ENCODE measurements at places on chromosomes 12 and 14.

GRCh38 chr12:100404769-100405407 is 48.0 kb downstream of the SLC17A8 start:
- peak; percentile 9 for DNase-seq

DNA sequence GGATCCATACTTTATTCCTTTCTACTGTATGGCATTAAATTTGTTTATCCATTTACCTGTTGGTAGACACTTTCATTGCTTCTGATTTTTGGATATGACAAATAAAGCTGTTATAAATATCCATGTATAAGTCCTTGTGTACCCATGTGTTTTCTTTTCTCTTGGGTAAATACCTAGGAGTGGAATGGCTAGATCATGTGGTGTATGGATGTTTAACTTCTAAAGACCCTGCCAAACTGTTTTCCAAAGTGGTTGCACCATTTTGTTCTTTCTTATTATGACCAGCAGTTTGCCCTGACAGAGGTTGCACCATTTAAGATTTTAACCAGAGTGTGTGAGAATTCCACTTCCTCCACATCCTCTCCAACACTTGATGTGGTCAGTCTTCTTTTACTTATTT is 6.0 kb upstream of the DAZAP2 start:
- DNase-seq: no peak

DNA sequence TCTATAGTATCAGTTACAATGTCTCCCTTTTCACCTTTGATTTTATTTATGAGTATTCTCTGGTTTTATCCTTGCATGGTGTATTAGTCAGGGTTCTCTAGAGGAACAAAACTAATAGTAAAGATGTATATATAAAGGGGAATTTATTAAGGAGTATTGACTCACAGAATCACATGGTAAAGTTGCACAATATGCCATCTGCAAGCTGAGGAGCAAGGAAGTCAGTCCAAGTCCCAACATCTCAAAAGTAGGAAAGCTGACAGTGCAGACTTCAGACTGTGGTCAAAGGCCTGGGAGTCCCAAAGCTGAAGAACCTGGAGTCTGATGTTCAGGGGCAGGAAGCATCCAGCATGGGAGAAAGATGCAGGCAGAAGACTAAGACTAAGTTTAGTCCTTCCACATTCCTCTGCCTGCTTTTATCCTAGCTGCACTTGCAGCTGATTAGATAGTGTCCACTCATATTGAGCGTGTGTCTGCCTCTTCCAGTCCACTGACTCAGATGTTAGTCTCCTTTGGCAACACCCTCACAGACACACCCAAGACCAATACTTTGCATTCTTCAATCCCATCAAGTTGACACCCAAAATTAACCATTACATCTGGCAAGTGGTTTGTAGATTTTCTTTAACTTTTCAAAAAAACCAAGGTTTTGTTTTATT is 308.0 kb upstream of the LMO3 start:
- DNase-seq: no peak

DNA sequence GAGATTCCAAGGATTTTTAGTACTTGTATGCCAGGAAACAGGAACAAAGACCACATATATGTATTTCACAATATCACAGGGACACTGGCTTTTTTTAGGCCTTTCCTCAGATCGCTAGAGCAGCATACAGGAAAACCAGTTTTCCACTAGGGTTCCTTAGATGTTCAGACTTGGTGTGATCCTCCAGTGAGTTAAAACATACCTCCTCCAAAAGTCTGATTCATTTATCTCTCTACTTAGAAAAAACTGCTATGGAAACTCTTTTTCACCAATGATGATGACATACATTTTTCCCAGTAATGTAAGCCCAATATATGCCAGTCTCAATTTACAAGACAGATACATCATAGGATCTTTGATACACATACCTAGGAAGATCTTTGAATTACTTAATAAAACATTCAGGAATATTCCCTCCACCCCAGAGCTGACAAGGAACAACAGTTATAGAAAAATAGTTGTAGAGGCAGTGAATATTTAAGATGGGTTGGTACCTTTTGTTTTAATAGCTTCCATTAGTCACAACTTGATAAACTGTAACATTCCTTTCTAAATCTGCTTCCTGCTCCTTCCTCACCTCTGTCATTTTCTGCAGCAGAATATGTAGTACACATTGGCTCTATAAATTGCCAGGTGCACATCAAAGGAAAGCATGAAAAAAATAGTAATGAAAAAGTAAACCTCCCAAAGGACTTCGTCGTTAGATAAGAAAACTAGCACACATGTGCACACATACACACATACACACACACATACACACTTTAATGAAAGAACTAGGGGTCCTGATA is 27.5 kb downstream of the BCAT1 start:
- no peak for DNase-seq

DNA sequence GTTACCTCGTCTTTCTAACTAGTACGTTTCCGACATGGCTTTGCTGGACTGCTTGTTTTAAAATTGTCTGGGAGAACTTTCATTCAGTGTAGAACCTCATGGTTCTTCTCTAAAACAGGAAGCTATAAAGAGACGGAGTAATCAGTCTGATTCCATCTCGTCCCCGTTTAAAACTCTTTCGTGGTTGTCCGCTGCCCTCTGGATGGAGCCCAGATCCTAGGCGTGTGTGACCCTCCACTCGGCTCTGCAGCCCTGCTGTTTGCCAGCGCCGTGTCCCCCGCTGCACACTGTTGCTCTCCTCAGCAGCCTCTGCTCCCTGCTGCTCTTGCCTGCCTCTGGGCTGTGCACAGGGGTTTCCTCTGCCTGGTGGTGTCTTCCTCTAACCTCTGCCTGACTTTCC is 50.2 kb downstream of the SLC8B1 start:
- DNase-seq: no peak
